Common myeloid progenitor, CD34-positive (primary cell): ENCODE measurements at places on chromosomes 11 and 22.

DNA sequence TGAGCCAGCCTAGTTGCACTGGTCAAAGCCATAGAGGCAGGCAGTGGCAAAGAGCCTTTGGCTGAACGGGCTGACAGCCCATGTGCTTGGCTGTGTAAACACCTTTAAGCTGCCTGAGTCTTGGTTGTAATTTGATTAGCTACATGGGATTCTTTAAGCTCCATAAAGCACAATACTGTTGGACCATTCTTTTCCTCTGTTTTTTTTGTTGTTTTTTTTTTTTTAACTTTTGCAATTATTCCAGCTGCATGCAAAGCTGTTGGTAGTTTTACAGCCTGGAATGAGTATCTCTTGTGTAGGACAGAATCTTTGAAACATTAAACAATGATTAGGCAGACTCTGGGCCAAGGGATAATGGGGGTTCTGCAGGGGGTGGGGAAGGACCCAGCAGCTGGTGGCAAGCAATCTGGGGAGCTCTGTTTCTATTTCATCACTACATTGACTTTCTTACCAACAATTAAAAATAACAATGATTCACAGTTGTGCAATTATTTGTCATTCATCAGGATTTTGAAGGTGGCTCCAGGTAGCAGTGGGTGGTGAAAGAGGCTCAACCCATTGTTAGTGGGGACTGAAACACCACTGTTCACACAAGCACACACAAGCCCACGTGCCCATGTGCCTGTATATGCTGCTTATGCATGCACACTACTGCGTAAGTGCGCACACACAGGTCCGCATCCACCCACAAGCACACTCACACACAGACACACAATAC lies 69.5 kb upstream of the CSNK2A3 start:
- no peak overlapping the region for H3K27ac ChIP-seq
- peaks cover 81% of the 10 kb centered on the region for H3K27me3 ChIP-seq
- no peaks in the 10 kb centered on the region for H3K36me3 ChIP-seq
- no peak for DNase-seq

DNA sequence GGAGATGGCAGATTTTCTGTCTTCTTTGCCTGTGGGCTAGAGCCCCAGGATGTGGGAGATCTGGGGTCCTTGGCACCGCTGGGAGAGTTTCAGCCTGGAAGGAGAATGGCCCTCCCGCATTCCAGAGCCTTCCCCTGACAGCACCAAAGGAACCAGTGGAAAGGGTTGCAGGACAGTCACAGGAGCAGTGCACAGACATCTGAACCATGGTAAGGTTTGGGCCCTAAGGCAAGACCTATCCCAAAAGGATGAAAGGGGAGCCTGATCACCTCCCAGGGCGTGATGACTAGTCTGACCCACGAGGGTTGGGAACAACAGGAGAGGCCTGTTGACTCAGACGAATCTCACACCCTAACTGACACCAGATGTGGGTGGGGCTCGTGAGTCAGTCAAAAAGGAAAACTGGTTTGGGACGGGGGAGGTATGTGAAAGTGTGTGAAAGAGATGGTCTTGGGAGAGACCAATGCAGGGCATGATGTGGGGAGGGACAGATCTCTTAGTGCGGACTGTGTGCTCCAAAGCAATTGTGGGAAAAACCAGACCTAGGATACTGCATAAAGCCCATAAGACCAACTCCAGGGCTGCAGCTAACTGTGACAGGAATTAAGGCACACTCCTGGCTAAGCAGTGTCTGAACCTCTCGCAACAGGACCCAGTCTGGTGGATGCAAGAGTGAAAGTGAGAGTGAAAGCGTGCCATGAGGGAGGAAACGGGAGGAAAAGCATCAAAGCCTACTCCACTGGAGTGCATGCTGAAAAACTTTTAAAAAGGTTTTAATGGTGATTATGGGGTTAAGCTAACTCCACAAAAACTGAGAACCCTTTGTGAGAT lies 39.1 kb upstream of the GLYAT start:
- no peaks in the 10 kb centered on the region for H3K4me1 ChIP-seq
- H3K4me3 ChIP-seq, result no peak overlapping the region
- H3K27ac ChIP-seq, result peak overlapping the region; percentile 72
- no peak for DNase-seq

GRCh38 chr11:74559110-74559933 lies 33.1 kb upstream of the POLD3 start:
- H3K4me3 ChIP-seq, result no peak overlapping the region
- H3K27ac ChIP-seq, result no peak overlapping the region
- no peaks in the 10 kb centered on the region for H3K27me3 ChIP-seq
- no peak for DNase-seq
- no peaks in the 10 kb centered on the region for H3K4me1 ChIP-seq

DNA sequence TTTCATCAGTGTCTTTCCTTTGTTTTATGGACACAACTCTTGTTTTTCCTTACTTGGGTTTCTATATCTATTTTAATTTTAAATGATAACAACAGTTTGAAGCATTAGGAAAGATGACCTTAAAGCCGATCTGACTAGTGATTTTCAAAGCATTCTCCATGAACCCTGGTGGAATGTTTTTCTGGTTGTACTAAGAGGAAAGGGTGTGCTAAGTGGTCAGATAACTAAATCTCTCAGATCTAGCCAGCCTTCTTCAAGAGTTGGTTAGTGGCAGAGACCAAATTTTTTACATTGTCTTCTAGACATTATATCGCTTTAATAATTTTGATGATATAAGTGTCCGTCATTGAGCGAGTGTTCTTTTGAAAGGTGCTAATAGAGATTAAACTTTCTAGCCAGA lies 134.4 kb downstream of the METTL15 start:
- no peaks in the 10 kb centered on the region for H3K36me3 ChIP-seq
- H3K4me1 ChIP-seq, result no peaks in the 10 kb centered on the region
- H3K27me3 ChIP-seq, result no peaks in the 10 kb centered on the region
- DNase-seq, result no peak
- H3K4me3 ChIP-seq, result no peak overlapping the region
- no peak overlapping the region for H3K27ac ChIP-seq

DNA sequence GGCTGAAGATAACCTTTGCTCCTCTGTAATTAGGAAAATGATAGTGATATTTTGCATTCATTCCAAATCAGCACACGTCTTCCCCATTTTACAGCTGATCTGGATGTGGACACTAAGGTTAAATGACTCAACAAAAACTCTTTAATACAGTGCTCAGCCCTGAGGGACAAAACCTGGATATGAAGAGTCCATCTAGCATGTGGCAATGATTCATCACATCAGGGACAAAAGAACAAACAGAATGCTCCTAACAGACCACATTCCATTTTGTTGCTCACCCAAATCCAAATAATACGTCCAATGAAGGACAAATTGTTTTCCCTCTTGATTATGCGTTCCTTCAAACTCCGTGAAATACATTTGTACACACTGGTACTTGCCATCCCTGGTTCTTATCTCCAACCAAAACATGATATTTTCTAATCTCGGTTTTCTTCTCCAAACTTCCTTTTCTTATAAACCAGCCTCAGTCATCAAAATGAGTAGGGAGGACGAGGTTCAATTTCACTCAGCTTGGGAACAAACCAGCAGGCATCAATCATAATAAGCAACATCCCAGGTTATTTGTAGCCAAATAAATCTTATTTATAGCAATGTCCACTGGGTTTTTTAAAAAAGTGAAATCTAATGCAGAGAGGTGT lies 53.7 kb upstream of the MTMR2 start:
- H3K36me3 ChIP-seq, result peaks cover 4% of the 10 kb centered on the region
- no peaks in the 10 kb centered on the region for H3K27me3 ChIP-seq
- H3K27ac ChIP-seq, result no peak overlapping the region
- H3K4me1 ChIP-seq, result no peaks in the 10 kb centered on the region
- DNase-seq, result no peak

DNA sequence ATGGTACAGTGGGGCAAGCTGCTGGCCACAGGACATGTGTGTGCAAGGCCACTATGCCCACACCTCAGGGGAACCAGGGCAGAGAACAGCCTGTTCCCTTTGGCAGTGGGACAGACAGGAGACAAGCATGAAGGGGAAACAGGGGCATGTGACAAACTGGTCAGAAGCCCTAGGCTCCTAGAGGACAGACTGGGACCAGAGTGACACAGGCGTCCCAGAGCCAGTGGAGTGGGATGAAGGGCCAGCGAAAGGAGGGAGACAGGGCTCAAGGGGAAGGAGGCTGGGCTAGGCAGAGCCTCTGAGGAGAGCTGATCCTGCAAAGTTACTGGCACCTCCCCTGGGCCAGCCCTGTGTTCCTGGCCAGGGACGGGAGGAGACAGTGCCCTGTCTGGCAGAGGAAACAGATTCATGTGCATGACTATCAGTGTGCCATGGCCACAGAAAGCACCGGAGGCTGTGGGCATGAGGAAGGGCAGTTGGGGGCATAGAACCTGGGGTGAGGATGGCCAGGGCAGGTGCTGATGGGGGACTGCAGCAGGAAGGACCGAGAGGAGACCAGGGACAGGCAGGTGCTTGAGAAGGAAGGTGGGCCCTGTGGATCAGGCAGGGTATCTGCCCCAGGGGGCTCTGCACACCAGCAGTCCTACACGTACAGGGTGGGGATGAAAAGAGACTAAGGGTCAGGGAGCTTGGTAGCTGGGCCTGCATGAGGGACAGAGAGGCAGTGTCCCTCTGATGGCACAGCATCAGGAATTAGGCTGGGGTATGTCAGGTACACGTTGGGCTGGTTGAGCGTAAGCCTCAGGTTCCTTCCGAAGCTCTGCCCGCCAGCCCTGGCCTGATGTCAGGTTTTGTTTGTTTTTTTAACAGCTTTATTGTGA lies 9.8 kb downstream of the DERL3 start:
- no peak overlapping the region for H3K27ac ChIP-seq
- H3K27me3 ChIP-seq, result no peaks in the 10 kb centered on the region
- H3K4me1 ChIP-seq, result no peaks in the 10 kb centered on the region
- no peak for DNase-seq

- peaks cover 17% of the 10 kb centered on the region for H3K4me1 ChIP-seq
- no peak overlapping the region for H3K4me3 ChIP-seq
- H3K27me3 ChIP-seq, result no peaks in the 10 kb centered on the region
- peaks cover 4% of the 10 kb centered on the region for H3K36me3 ChIP-seq
- DNase-seq, result peak; percentile 39
- no peak overlapping the region for H3K27ac ChIP-seq
Observed at GRCh38 chr11:57402188-57403002, 11.9 kb upstream of the PRG2 start.

GRCh38 chr11:118175993-118176777 lies at the start of gene SCN2B:
SCN2B (minus strand) TSS chr11:118176639; CDS start chr11:118176431, 208 bp downstream.
- H3K4me3 ChIP-seq, result no peak within 1 kb of the TSS
- H3K4me1 ChIP-seq, result no peaks in the 10 kb centered on the region
- H3K27me3 ChIP-seq, result no peaks in the 10 kb centered on the region

GRCh38 chr11:43913829-43914380 lies 28.5 kb upstream of the C11orf96 start:
- H3K4me3 ChIP-seq, result no peak overlapping the region
- no peak overlapping the region for H3K27ac ChIP-seq
- no peaks in the 10 kb centered on the region for H3K27me3 ChIP-seq

DNA sequence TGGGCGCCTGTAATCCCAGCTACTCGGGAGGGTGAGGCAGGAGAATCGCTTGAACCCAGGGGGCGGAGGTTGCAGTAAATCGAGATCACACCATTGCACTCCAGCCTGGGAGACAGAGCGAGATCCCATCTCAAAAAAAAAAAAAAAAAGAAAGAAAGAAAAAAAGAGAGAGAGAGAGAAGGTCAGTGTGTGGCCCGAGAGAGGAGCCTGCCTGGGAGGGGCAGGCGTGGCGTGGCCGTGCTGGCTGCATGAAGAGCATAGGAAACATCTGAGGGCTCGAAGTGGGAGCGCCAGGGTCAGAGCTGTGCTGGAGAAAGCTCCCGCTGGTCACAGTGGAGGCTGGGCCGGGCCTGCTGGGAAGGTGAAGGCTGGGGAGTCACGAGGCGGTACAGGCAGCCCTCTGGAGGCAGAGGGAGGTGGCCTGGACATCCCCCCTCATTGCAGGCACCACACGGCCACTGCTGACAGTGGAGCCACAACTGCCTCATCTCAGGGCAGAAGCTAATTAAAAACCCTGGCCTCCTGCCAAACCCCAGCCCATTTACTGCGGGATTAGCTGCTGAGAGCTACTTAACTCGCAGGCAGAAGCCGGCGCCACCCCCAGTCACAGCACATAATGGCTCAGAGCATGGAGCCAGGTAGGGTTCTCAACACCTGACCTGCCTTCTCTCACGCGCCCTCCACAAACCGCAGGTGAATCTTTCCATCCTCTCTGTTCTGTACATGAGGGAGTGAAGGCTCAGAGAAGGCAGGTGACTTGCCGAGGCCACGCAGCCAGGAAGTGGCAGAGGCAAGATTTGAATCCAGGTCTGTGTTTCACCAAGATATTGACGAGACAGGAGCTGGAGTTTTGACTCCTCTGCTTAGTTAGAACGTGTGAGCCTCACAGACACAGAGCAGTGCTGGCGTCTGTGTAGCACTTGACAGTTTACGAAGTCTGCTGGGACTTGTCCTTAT lies 32.6 kb downstream of the NFAM1 start:
- H3K27ac ChIP-seq, result no peak overlapping the region
- H3K27me3 ChIP-seq, result no peaks in the 10 kb centered on the region
- peaks cover 11% of the 10 kb centered on the region for H3K4me1 ChIP-seq
- H3K4me3 ChIP-seq, result no peak overlapping the region
- DNase-seq, result peak; percentile 52

DNA sequence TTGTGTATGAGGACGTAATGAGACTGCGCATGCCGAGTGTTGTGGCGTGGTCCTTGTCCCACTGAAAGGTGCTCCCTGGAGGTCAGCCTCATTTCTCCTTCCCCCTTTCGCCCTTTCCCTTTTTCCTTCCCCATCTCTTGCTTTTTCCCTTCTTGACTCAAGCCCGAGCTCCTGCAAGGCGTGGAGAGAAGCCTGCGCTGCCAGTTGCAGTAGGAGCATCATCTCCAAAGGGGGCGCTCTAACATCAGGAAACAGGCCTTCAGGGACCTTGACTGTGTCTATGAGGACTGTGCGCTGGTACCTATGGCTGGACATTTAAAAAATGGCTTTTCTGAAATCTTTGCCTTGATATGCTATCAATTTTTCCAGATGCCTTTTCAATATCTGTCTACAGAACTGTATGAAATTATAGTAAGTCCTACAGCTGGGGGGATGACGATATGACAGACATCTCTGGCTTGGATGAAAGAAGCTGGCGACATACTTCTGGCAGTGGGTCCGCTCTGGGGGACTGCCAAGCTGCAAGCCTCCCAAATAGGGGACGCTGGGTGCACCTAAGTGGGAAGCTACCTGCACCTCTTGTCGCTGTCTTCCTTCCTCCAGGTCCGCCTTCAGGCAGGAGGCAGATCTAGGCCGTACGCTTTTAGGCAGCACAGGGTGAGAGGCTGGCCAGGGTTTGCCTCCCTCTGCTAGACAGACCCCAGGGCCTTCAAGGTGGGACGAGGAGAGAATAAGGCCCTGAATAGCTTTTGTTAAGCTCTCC lies 96.5 kb downstream of the NXPE2 start:
- H3K4me3 ChIP-seq, result no peak overlapping the region
- no peaks in the 10 kb centered on the region for H3K36me3 ChIP-seq
- H3K4me1 ChIP-seq, result no peaks in the 10 kb centered on the region
- peaks cover 3% of the 10 kb centered on the region for H3K27me3 ChIP-seq

DNA sequence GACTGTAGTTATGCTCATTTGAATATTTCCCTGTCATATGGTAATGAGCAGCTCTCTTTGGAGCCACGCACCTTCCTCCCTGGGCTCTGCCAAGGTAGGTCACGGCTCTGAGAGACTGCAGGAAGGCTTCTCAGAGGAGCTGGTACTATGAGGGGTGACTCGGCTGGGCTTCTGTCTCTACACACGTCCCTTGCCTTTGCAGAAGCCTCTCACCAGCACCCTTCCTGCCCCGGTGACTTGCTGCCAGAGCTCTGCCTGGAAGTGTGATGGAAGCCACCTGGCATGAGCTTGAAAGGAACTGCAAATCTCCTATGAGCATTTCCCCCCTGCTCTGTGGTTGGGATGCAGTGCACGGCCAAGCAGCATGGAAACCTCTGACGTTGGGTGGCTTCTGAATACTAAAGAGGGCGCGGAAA lies 74.2 kb downstream of the KIRREL3 start:
- H3K4me1 ChIP-seq, result no peaks in the 10 kb centered on the region
- no peaks in the 10 kb centered on the region for H3K36me3 ChIP-seq
- no peak overlapping the region for H3K27ac ChIP-seq
- no peaks in the 10 kb centered on the region for H3K27me3 ChIP-seq
- no peak for DNase-seq
- no peak overlapping the region for H3K4me3 ChIP-seq
